ENCODE measurements at places on chromosomes 3 and 15.

- no peak for DNase-seq
Observed at GRCh38 chr3:53680028-53680427, 166.2 kb downstream of the CHDH start.

DNA sequence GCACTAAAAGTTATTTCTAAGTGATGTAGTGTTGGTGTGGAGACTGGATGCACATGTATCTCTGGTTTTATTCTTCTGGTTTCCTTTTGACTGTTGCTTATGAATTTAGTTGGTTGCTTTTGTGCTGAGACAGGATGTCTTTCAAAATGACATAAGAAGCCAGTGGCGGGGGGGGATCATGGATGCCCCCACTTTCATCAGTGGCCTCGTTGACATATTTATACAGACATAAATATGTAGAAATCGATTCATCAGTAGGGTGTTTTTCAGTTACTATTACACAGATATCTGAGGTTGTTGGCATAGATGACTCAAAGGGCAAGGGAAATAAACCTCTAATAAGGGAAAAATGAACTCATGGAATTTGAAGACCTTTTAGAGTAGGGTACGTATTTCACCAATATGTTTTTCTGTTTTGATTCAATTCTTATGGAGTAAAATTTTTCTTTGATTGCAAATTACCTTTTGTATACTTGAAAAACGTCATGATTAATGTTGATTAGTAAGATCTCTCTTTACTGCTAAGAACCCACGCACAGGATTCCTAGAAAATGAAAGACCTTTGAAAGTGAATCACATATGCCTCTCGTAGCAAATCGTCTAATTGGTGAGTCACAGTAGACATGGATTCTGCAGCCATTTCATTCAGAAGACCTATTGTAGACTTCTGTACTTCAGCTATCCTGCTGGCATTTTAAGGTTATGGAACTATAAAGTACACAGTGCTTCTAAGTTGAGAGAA, 97.4 kb upstream of the RBMS3 start:
- no peak for DNase-seq

DNA sequence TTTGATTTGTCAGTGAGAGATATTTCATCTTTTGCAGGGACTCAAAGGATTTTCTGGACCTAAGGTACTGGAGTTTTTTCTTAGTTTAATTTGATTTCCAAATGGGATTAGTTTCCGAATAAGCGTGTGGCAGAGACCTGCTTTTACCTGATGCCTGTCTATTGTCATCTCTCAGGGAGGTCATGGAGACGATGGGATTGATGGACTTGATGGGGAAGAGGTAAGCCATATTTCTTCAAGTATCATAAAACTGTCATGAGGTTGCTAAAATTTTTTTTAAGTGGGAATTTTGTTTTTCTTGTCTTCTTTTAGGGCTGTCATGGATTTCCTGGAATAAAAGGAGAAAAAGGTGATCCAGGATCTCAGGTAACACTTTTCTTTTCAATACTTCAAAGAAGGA, 60.5 kb downstream of the COL6A5 start:
- no peak for DNase-seq

- no peak for DNase-seq
Observed at GRCh38 chr3:185912512-185912911, 25.3 kb downstream of the TRA2B start.

DNA sequence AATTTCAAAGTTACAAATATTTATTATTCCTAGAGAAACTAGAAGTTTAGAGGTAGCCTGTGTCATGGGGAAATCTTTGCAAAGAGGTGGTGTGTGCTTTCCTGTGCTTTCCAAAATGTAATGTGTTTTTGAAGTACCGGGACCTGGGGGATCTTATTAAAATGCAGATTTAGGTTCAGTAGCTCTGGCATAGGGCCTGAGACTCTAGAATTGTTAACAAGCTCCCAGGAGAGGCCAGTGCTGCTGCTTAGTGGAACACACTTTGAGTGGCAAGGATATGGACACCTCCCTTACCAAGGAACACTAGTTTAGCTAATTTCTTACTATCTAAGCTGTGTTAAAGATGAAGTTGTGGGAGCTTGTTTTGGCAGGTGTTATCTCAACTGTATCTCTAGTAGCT, 428.9 kb downstream of the VGLL3 start:
- no peak for DNase-seq

DNA sequence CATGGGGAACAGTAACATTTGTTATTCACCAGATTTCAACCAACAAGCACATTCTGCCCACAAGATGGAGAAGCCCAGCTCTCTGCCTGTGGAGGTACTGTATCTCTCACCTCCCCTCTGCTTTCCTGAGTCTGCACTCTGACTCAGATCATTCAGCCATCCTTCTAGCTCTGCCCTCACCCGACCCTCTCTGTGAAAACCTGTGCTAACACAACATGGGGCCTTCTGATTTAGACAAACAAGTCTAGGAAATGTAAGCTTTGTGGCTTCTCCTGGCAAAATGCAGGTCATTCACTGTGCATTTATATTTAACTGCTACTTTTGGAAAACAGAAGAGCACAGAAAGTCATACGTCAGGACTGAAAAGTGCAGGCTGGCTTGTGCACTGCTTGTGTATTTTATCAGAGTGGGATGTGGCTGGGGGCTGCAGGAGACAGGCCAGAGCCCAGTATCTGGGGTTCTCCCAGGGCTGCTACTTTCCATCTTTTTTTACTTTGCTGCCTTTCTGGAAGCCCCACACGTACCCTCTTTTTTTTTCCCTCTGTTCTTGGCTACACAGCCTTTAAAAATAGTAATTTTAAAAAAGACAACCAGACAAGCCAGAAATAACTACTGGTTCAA, 50.8 kb downstream of the SUSD5 start:
- no peak for DNase-seq

DNA sequence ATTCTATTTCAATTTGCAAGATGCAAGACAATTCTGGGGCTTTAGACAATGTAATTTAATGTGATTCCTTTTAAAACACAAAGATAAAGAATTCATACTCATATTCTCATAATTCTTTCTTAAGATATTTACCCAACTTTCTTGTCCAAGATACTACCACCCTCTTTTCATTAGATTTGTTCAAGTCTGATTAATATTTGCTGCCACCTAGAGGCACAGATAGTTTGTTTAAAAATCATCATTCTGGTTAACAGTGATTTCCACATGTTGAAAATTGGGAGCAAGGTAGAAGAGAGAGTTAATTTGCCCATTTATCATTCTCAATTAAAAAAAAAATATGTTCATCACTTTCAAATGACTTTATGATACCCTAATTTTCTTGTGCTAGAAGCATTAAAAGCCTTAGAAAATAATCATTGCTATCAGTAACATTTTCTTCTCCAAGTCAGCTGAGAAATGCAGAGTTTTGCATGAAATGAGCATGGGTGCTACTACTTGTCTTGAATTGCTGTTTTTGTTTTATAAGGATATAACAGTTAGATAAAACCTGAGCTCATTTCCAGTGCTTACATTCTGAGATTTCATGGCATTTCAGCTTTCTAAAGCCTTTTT, 11.6 kb downstream of the TAMM41 start:
- peak; percentile 19 for DNase-seq

DNA sequence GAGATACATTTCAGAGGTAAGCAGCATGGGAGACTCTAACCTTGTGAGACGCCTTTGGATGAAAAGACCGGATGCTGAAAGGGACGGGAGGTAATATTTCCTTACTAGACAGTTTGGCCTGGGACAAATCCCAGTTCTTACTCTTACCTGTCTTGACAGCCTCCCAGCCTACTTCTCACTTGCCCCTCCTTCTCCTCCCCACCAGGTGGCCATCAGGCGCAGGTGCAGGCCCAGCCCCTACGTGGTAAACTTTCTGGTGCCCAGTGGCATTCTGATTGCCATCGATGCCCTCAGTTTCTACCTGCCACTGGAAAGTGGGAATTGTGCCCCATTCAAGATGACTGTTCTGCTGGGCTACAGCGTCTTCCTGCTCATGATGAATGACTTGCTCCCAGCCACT, 6.3 kb downstream of the HTR3D start:
- no peak for DNase-seq

GRCh38 chr3:111884411-111885018, 25.4 kb downstream of the PHLDB2 start:
- DNase-seq: no peak

- DNase-seq: no peak
Observed at GRCh38 chr15:22956257-22956977, 23.8 kb downstream of the CYFIP1 start.

GRCh38 chr3:128723477-128723876, 2.5 kb upstream of the RAB7A start:
- no peak for DNase-seq

- no peak for DNase-seq
Observed at GRCh38 chr3:72035606-72036005, 250.7 kb upstream of the PROK2 start.

- DNase-seq: no peak
Observed at GRCh38 chr3:33597257-33597689, 120.8 kb downstream of the CLASP2 start.

DNA sequence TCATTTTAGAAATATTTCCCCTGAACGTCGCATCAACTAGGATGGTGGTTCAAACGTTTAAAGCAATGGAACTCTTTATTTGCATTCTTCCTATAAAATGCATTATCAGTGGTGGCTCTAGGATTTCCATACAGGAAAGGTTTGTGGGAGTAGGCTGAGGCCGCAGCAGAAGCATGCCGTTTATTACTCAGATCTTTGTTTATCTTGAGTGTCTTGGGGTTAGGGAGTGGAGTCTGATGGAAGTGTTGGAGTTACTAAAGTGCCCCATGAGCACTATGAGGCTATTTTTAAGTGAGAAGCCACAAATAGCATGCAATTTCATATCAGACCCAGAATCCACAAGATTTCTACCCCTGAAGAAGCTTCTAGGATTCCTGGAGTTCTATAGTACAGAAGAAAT, 26.2 kb downstream of the ATOSA start:
- DNase-seq: no peak

GRCh38 chr15:66620744-66621344, 55.0 kb upstream of the LCTL start:
- no peak for DNase-seq

- DNase-seq: no peak
Observed at GRCh38 chr3:68007621-68008226, 353.3 kb upstream of the SUCLG2 start.

DNA sequence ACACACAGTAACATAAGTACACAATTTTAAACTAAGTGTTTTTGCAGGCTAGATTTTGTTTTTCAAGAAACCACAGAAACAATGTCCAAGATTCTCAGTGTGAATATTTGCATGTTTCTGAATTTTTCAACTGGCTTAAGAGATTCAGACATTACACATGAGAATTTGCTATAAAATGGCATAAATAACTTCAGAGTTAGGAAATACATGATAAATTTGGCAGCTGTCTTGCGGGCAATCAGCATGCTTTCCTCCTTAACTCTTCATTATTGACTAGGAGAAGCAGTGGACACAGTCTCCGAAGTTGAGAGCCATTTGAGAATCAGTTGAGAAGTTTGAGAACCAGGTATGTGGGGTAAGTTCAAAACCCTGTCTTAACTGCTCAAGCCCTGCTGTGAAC, 625.6 kb upstream of the SGO1 start:
- no peak for DNase-seq

DNA sequence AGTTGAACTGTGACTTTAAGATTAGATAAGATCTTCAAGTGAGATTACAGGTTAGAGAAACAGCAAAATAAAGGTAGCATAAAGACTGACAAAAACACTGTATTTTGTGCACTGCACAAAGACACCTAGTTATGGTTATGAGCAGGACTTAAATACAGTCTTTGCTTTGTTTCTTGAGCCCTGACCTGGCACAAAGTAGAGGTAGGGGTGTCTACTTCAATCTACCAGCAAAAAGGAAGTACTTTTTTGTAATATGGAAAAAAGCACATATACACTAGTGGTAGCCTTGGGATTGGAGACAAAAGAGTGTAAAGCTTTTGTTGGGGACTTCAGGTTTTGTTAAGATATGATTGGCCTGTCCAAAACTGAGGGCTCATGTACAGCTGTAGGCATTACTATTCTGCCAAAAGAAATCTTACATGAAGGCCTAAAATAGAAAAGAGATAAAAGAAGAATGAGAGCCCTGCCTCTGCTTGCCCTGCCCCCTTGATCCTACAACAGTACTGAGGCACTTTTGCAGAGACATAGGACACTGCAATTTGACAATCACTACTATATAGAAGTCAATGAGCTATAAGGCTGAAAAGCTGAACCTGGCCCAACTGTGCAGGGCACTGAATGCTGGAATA, 194.3 kb downstream of the CBLB start:
- no peak for DNase-seq

GRCh38 chr3:10738688-10739372, 77.2 kb upstream of the SLC6A11 start:
- DNase-seq: peak; percentile 41

DNA sequence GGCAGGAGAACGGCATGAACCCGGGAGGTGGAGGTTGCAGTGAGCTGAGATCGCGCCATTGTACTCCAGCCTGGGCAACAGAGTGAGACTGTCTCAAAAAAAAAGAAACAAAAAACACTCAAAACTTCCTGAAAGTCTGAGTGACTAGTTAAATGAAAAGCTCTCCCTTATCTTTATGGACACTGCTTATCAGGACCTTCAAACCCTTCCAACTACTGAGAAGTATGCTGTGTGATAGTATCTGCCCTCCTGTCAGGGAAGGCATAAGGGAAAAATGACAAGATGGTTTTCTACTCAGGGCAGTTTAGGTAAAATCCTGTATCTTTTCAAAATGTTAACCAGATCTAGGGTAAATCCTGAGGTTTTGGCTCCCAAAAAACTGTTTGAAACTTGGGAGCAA, 21.8 kb downstream of the EMC7 start:
- DNase-seq: no peak

- no peak for DNase-seq
Observed at GRCh38 chr3:125112981-125113380, 57.2 kb upstream of the HEG1 start.

DNA sequence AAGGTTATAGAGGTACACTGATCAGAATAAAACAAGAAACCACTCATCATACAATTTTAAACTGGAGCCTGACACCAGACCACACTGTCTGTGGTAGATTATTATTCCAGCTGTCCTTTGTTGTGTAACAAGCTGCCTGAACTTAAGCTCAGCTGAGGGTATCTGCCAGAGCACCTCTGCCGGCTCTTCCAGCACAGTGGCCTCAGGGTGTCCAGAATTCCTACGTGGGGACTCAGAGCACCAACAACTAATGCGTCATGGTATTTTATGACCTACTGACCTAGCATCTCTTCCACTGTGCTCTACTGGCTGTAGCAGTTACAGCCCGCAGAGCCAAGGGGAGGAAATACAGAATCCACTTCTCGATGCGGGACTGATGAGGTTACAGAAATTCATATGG, 15.6 kb upstream of the RAF1 start:
- no peak for DNase-seq

DNA sequence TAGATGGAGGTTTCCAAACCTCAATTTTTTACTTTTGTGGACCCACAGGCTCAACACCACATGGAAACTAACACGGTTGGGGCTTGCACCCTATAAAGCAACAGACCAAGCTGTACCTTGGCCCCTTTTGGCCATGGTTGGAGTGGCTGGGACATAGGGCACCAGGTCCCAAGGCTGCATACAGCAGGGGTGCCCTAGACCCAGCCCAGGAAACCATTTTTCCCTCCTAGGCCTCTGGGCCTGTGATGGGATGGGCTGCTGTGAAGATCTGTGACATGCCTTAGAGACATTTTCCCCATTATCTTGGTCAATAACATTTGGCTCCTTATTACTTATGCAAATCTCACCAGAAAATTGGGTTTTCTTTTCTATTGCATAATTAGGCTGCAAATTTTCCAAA, 337.0 kb upstream of the CADM2 start:
- no peak for DNase-seq

Data from kidney capillary endothelial cell (primary cell).